ENCODE measurements at places on chromosomes 3 and 15. TPM values are rescaled to one million over a fixed set of nuclear protein-coding genes. Genes with fewer than 3 reads are reported as not detected.

Gene PLA1A
- 1.1 TPM for total RNA-seq

DNA sequence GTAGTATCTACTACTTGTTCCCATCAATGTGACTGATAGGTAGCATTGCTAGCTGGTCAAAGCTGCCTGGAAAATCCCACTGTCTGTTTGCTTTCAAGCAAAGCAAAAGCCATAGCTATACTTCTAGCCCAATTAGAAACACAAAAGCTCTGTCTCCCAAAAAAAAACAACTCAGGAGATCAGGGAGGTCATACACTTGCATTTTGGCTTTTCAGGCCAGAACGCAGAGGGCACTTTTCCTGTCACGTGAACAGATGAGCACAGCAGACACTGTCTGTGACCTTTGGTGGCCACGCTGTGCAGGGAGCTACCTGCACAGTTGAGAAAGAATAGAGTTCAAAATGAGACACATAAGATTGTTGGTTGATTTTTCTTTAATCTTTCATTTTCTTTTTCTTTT is 441.7 kb upstream of the PDZRN3 start:
- DNase-seq = no peak

DNA sequence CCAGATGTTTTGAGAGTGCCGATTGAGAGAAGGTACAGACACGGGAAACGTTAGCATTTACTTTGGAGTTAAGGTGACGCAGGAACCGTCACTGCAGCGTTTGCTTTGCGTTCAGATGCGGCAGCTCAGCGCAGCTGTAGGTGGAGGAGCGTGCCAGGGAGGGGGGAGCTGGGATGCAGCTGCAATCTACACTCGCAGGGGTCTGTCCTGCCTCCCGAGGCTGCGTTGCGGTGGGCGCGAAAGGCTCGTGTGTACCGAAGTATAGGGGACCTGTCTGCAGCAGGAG is 425 bp upstream of the FYTTD1 start:
- DNase-seq = no peak

DNA sequence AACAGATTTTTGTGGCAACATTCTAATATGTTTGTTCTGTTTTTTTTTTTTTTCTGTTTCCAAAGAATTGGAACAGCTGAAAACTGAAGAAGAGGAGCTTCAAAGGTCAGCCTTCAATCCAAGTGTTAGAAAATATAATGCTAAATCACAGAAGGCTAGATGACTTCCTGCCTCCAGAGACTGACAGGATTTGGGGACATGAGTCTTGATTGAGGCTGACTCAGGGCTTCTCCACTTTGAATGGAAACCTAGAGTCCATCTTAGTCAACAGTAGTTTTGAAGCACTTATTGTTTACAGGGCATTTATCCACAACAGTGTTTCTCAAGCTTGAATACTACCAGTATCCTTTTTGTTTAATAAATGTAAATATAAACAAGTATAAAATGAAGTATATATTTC is 44.5 kb upstream of the RAD51 start:
- DNase-seq = no peak

- DNase-seq = no peak
Observed at GRCh38 chr15:43150191-43150929, 17.0 kb downstream of the TMEM62 start.

- DNase-seq = no peak
Observed at GRCh38 chr15:89333011-89333860, 1.4 kb downstream of the POLG start.

DNA sequence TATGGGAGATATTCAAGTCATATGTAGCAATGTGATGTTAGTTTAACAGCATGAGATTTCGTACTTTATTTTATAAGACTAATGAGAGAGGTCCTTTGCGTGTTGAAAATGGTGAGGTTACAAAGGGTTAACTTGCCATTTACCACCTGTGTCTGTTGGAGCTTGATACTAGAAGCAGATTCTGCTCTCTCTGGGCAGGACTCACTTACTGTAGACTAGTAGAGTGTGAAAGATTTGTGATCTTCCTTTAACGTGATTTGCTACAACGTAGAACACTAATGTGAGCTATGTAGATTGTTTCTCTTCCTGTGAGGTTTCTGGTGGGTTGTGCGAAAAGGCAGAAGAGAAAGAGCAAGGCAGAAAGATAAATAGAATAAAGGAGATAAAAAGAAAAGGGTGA is 1.1 kb downstream of the TP63 start:
- no peak for DNase-seq

DNA sequence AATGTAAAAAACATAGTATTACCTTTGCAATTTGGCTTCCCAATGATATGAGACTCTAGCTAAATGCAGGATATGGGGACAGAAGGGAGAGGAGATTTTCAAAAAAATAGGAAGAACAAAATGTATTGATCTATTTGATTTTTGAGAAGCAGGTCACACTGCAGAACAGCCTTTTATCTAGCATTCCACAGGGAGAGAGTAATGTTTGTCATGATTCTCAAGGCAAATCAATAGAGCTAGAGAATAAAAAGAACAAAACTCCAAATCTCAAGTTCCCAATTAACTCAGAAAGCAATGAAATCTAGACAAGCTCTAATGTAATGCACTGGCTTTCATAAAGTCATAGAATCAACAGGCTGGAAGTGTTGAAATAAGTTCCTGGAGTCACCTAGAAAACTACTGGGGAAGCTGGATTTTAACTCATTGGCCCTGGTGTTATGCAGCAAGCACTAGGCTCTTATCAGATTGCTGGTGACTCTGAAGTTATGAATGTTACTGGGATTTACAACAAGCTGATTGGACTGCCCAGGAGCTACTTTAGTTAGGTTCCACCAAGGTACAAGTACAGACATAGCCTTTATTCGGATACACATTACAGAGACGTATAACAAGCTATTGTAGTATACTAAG is 442.8 kb downstream of the FGF12 start:
- no peak for DNase-seq

DNA sequence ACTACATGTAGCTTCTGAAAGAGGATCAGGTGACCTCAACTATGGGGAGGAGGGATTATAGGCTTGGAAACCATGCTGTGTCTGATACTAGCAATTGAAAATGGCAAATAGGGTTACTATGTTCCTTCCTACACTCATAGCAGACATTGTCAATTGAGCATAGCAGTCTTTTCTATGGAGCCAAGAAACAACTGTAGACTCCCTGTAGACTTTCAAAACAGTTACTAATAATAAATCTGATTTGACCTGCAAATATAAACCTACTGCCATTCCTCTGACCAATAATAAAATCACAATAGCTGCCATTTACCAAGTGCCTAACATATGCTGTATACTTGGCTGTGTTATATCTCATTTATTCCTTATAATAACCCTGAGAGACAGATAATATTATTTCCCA is 8.5 kb upstream of the ARL14 start:
- DNase-seq = no peak

Gene CCDC54
- not detected for total RNA-seq

Gene LMCD1
- total RNA-seq = 7.8 TPM

Gene FAM43A
- 3.7 TPM for total RNA-seq

Gene UCN2
- 0.09 TPM for total RNA-seq

DNA sequence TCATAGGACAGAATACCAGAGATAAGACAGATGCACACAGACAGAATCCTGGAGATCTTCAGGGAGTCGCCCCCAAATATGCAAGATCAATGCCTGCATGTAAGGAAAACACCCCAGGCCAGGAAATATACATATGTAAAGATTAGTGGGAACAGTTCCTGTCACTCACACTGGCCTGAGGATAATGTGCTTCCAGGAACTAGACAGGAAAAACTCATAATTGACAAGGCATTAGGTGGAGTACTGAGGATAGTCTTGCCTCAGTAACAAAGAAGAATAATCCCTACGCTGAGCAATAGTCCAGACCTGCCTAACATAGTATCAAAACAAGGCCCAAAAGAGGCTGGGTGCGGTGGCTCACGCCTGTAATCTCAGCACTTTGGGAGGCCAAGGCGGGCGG is 20.4 kb upstream of the B4GALT4 start:
- no peak for DNase-seq

Gene CPLX3
- total RNA-seq = 0.05 TPM

Gene ELL3
- 3.2 TPM for total RNA-seq

Gene EPHB1
- total RNA-seq = 0.66 TPM

DNA sequence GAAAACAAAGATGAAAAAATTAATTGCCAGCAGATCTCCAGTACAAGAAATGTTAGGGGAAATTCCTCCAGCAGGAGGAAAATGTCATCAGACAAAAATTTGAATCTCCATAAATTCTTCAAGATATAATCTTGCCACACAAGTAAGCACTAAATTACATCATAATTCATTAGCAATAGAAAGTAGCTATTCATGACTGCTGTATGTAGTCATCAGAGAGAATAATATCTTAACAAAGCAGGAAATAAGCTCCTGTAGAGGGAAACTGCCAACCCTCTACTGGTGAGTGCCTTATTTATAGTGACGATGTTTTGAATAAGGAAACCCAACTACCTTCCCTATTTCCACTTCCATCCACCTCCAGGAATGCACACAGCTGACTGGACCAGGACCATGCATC is 15.8 kb upstream of the SLC27A2 start:
- no peak for DNase-seq

GRCh38 chr15:59237924-59238331 is 31.3 kb downstream of the LDHAL6B start:
- DNase-seq = no peak

Gene TRIM42
- total RNA-seq = not detected

- DNase-seq = no peak
Observed at GRCh38 chr3:77028005-77028404, 11.9 kb upstream of the ROBO2 start.

DNA sequence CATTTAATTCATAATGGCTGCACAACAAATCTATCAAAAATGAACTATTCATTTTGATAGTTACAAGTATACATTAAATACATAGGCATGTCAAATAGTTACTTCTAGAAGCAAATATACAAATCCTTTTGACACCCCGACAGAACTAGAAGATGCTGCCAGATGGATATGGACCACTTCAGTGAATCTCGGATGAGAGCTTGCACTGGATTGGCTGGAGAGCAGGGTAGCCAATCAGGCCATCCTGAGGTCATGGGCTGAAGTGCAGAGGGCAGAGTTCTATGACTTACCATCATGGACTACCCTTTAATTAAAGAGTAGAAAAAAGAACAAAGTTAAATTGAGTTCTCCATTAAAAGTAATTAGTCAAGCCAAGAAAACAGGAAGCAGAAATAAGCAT is 8.3 kb downstream of the CCNL1 start:
- no peak for DNase-seq

GRCh38 chr3:172270557-172271166 is 177.6 kb downstream of the GHSR start:
- no peak for DNase-seq

DNA sequence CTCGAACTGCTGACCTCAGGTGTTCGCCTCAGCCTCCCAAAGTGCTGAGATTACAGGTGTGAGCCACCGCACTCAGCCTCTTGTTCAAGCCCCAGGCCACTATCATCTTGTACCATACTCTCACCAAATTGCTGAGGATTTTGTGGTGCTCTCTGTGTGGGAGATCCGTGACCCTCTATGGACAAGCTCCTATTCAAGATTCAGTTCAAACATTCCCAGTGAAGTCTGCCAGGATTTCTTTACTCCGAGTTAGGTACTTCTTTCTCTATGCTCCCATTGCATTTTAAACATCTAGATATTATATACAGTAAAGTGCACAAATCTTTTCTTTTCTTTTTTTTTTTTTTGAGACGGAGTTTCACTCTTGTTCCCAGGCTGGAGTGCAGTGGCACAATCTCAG is 856 bp upstream of the TM4SF19 start:
- DNase-seq = no peak

- no peak for DNase-seq
Observed at GRCh38 chr3:149523512-149524299, 49.2 kb downstream of the TM4SF4 start.

- DNase-seq = no peak
Observed at GRCh38 chr3:156899951-156900350, 73.8 kb downstream of the LEKR1 start.

Gene CTDSPL2
- total RNA-seq = 79.6 TPM

Gene TLR9
- 0.66 TPM for total RNA-seq

Gene HGD
- total RNA-seq = 0.38 TPM

DNA sequence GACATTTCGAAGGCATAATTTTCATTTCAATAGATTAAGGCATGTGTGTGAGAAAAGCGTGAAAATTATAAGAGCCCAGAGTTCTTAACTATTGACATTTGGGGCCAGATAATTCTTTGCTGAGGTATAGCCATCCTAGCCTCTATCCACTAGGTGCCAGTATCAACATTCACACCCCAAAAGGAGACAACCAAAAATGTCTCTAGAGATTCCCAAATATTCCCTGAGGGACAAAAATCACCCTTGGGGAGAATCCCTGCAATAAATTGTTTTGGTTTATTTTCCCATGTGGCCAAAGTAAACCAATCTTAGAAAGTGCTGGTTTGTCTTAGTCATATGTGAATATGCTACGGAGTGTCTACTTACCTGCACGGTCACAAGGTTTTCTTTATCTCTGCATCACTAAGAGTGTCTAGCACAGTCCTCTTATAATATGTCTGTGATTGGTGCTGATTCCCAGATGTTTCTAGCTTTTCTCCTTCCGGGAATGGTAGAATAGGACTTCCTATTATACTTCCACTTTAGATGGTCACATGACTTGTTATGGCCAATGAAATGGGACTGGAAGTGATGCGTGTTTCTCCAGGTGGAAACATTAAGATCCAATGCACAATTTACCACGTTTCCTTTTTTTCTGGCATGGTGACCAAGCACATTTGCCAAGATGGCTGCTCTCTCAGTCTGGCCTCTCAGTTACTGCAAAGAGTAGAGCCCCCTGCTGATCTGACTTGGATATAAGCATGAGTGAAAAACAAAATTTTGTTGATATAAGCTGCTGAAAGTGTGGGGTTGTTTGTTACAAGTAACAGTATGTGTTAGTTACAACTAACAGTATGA is 8.0 kb upstream of the KBTBD8 start:
- DNase-seq = no peak

- DNase-seq = no peak
Observed at GRCh38 chr3:13896473-13897154, 16.7 kb upstream of the WNT7A start.

Gene P3H2
- total RNA-seq = 5.9 TPM

Gene PSTPIP1
- total RNA-seq = 16.0 TPM

DNA sequence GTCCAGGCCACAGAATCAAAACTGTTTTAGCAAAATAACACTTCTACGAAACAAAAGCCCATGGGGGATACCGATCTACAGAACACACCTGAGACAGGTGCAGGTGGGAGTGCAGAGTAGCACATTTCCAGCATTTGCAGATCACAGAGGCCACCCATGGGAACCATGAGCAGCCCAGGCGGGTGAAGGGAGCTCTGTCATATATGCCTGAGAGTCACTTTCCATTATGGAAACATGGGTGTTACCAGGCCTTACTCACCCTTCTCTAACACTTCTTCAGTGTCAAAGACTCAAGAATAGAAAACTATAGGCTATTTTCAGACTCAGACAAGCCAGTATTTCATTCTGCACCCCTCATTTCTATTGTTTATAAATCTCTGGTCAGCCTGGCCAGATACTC is 3.5 kb downstream of the PLA1A start:
- no peak for DNase-seq
